ENCODE measurements at places on chromosomes 16 and 17.
A peak's percentile ranks its signal among the peaks of the same experiment; 100 is the strongest.

- peak; percentile 83 for DNase-seq
These were observed at the start of gene TPPP3 for GRCh38 chr16:67393111-67393787. TSS of gene TPPP3 (minus strand) at chr16:67393498. CDS start at chr16:67391111, 2,387 bp downstream.

- DNase-seq: no peak
These were observed 572 bp downstream of the PGP start for GRCh38 chr16:2213817-2214718.

- peak; percentile 19 for DNase-seq
These were observed 963 bp downstream of the COPRS start for GRCh38 chr17:31857920-31858641.

GRCh38 chr16:67015313-67015731 lies 13.6 kb upstream of the CBFB start:
- DNase-seq: no peak

DNA sequence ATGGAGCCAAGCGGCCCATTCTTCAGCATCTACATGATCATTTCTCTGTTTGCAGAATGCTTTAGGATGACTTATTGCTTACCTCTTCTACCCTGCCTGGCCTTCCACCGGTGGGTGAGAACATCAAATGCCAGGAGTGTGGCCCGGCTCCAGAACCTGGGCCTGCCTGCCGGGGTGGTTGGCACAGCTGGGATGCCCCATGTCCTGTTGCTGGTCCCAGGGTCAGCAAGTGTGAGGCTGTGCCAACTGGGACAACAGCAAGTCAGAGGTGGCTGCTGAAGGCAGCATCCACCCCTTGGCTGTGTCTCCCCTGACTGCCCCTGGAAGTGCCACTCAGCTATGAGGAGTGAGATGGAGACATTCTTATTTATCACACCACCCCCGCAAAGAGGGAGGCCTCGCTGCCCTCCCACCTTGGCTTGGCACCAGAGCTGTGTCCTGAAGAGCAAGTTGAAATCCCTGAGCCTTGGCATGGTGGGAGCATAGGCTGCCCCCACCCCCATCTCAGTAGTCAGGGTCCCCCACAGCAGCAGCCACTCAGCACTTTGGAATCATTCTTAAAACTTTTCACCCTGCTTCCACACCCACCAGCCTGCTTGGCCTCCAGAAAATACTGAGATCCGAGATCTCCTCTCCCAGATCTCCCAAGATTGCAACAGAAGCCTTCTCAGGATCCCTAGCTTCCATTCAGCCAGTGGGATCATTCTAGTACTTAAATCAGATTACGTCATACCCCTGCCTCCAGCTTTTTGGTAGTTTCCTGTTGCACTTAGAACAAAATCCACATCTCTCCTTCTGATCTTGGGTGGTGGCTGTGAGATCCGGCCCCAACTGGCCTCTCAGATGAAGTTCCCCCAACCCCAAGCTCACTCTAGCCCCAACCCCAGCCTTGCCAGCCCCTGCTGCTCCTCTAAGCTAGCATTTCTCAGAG lies 127.5 kb downstream of the SOCS1 start:
- DNase-seq: no peak

All from NCI-H526 (cell line).